ENCODE measurements at places on chromosomes 5 and 9. TPM values are rescaled to one million over a fixed set of nuclear protein-coding genes. Genes with fewer than 3 reads are reported as not detected.

RETREG1 gene
- total RNA-seq: 269 TPM

IRX2 gene
- total RNA-seq: 6.2 TPM

TAS2R1 gene
- not detected for total RNA-seq

PITX1 gene
- total RNA-seq: not detected

PCDHGA3 gene
- total RNA-seq: 12.2 TPM

DNAH5 gene
- 0.14 TPM for total RNA-seq

OMD gene
- 6.4 TPM for total RNA-seq

C5orf34 gene
- total RNA-seq: 0.22 TPM

ARHGEF39 gene
- 0.27 TPM for total RNA-seq

ADRA1B gene
- total RNA-seq: 2.5 TPM

TXNDC8 gene
- total RNA-seq: not detected

SPATA31A3 gene
- total RNA-seq: not detected

OCLN gene
- total RNA-seq: 2.0 TPM

PSD2 gene
- not detected for total RNA-seq

ACER2 gene
- 3.8 TPM for total RNA-seq

BARHL1 gene
- not detected for total RNA-seq

RNF183 gene
- total RNA-seq: not detected

IRF1 gene
- 10.9 TPM for total RNA-seq

HTR1A gene
- total RNA-seq: not detected

MAMDC4 gene
- 13.4 TPM for total RNA-seq

IL4 gene
- not detected for total RNA-seq

BASP1 gene
- total RNA-seq: 3.7 TPM

SPRY4 gene
- total RNA-seq: 10.2 TPM

FIBCD1 gene
- total RNA-seq: 0.58 TPM

RHOBTB3 gene
- 79.7 TPM for total RNA-seq

CBY3 gene
- not detected for total RNA-seq
